ENCODE measurements at places on chromosomes 16 and 17. TPM values are rescaled to one million over a fixed set of nuclear protein-coding genes. Genes with fewer than 3 reads are reported as not detected.
A peak's percentile ranks its signal among the peaks of the same experiment; 100 is the strongest.

Gene EPOP
- 33.7 TPM for total RNA-seq

Gene SEPTIN1
- total RNA-seq, result 163 TPM

DNA sequence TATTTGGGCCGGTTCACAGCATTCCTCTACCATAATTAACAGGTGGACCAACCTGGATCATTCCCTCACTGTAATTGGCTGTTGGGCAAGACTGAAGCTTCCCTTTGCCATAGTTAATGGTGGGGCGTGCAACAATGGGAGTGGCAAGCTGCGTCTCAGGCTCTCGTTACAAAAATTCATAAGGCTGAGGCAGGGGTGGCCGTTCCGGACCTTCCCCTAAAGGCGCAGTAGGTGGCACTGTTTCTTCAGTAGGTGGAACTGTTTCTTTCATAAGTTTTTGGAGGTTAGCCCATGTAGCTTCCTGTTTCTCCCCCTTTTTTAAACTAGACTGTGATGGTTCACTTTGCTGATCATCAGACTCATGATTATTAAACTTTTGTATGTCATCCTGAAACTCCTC, 17.0 kb upstream of the TMC5 start:
- no peaks in the 10 kb centered on the region for H3K36me3 ChIP-seq
- DNase-seq, result peak; percentile 3
- H3K4me3 ChIP-seq, result no peak overlapping the region
- H3K27me3 ChIP-seq, result peaks cover 34% of the 10 kb centered on the region

- H3K36me3 ChIP-seq, result no peaks in the 10 kb centered on the region
- no peak overlapping the region for H3K27ac ChIP-seq
- peaks cover 7% of the 10 kb centered on the region for H3K4me1 ChIP-seq
- DNase-seq, result no peak
Observed at GRCh38 chr16:85326794-85327181, 214.5 kb upstream of the CIBAR2 start.

GRCh38 chr16:56090076-56090475, 101.2 kb upstream of the GNAO1 start:
- no peaks in the 10 kb centered on the region for H3K4me1 ChIP-seq
- H3K36me3 ChIP-seq, result no peaks in the 10 kb centered on the region
- no peak overlapping the region for H3K27ac ChIP-seq
- peaks cover 5% of the 10 kb centered on the region for H3K27me3 ChIP-seq
- DNase-seq, result no peak
- H3K4me3 ChIP-seq, result no peak overlapping the region

DNA sequence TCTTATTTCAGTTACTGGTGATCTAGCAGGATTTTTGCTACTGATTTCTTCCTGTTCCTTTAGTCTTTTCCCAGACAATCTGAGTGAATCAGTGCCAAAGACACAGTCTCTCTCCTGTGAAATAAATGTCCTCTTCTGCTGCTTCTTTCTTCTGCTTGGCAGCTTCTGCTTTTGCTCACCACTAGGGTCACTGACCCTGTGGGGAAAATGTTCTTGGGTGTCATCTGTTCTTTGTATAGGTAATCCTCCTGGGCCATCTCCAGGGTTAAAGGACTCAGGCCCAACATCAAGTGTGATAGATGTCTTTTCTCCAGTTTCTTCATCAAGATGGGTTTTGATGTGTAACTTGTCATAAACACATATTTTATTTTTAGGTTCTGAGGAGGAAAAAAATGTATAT, 5.2 kb downstream of the PALB2 start:
- peaks cover 32% of the 10 kb centered on the region for H3K36me3 ChIP-seq
- H3K4me3 ChIP-seq, result no peak overlapping the region
- no peak for DNase-seq
- peaks cover 17% of the 10 kb centered on the region for H3K4me1 ChIP-seq
- no peaks in the 10 kb centered on the region for H3K27me3 ChIP-seq

GRCh38 chr16:54780266-54780665, 150.4 kb upstream of the IRX5 start:
- H3K27me3 ChIP-seq, result peaks cover 8% of the 10 kb centered on the region
- no peak overlapping the region for H3K27ac ChIP-seq
- no peak for DNase-seq
- H3K4me3 ChIP-seq, result no peak overlapping the region
- no peaks in the 10 kb centered on the region for H3K4me1 ChIP-seq

Gene RAB37
- total RNA-seq, result 1.8 TPM

Gene ABCC6
- total RNA-seq, result not detected

- H3K27me3 ChIP-seq, result no peaks in the 10 kb centered on the region
- peak overlapping the region; percentile 93 for H3K27ac ChIP-seq
- H3K4me3 ChIP-seq, result peak overlapping the region; percentile 96
- peaks cover 15% of the 10 kb centered on the region for H3K36me3 ChIP-seq
- peaks cover 21% of the 10 kb centered on the region for H3K4me1 ChIP-seq
Observed at GRCh38 chr17:16352303-16352666, 984 bp downstream of the CENPV start.

- no peaks in the 10 kb centered on the region for H3K27me3 ChIP-seq
- DNase-seq, result no peak
- H3K4me1 ChIP-seq, result peaks cover 89% of the 10 kb centered on the region
- H3K27ac ChIP-seq, result peak overlapping the region; percentile 76
- peaks cover 76% of the 10 kb centered on the region for H3K36me3 ChIP-seq
- peak overlapping the region; percentile 30 for H3K4me3 ChIP-seq
Observed at GRCh38 chr17:8949061-8949661, 16.3 kb downstream of the PIK3R5 start.

GRCh38 chr17:46862949-46863348, 11.6 kb downstream of the WNT9B start:
- no peak for DNase-seq
- no peaks in the 10 kb centered on the region for H3K36me3 ChIP-seq
- no peak overlapping the region for H3K27ac ChIP-seq
- peaks cover 12% of the 10 kb centered on the region for H3K27me3 ChIP-seq
- no peak overlapping the region for H3K4me3 ChIP-seq

Gene DBNDD1
- total RNA-seq, result 0.82 TPM

GRCh38 chr16:66481081-66481942, 54.2 kb downstream of the BEAN1 start:
- no peaks in the 10 kb centered on the region for H3K36me3 ChIP-seq
- no peak overlapping the region for H3K27ac ChIP-seq
- no peaks in the 10 kb centered on the region for H3K27me3 ChIP-seq
- DNase-seq, result no peak
- H3K4me1 ChIP-seq, result peaks cover 24% of the 10 kb centered on the region
- no peak overlapping the region for H3K4me3 ChIP-seq

DNA sequence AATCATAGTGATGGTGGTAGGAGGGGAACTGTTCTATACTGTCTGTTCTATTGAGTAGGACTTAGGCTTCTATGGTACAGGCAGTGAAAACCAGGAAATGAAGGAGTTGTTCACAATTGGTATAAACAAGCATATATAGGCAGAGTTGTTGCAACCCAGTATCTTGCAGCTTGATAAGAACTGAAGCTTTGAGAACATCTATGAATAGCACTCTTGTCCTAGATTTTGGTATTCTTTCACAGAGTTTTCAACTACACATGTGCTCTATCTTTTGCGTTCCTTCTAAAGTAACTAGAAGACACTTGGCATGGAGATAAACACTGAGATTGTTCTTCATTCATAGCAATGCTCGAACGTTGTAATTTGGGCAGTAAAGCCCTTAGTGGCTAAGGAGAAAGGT, 91.8 kb downstream of the KCNJ2 start:
- H3K27ac ChIP-seq, result no peak overlapping the region
- no peaks in the 10 kb centered on the region for H3K27me3 ChIP-seq
- H3K4me1 ChIP-seq, result no peaks in the 10 kb centered on the region

DNA sequence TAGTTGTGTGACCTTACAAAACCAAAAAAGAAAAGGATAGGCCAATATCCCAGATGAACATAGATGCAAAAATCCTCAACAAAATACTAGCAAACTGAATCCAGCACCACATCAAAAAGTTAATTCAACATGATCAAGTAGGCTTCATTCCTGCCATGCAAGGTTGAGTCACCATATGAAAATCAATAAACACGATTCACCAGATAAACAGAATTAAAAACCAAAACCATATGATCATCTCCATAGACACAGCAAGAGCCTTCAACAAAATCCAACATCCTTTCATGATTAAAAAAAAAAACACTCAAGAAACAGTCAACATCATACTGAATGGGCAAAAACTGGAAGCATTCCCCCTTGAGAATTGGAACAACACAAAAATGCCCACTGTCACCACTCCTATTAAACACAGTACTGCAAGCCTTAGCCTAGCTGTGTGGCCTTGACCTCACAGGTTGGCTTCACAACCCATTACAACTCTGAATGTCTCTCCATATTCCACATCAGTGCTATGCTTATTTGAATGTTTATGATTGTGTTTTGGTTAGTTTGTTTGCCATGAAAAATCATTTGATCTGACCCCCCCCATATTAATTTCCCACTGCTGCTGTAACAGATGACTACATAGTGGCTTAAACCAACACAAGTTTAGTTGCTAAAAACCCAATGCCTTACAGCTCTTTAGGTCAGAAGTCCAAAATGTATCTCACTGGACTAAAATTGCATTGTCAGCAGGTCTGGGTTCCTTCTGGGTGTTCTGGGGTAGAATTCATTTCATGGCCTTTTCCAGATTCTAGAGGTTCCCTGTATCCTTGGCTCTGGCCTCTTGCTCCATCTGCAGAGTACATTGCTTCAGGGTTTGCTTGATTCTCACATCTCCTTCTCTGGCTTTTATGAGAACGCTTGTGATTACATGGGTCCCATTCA, 257.1 kb upstream of the DYNLRB2 start:
- no peaks in the 10 kb centered on the region for H3K36me3 ChIP-seq
- H3K4me3 ChIP-seq, result no peak overlapping the region
- no peak overlapping the region for H3K27ac ChIP-seq
- H3K27me3 ChIP-seq, result peaks cover 9% of the 10 kb centered on the region

- no peak overlapping the region for H3K4me3 ChIP-seq
- no peak overlapping the region for H3K27ac ChIP-seq
- H3K27me3 ChIP-seq, result peaks cover 10% of the 10 kb centered on the region
- no peaks in the 10 kb centered on the region for H3K36me3 ChIP-seq
- no peak for DNase-seq
Observed at GRCh38 chr16:22694887-22695382, 119.0 kb upstream of the HS3ST2 start.

GRCh38 chr17:80101946-80102663, 724 bp downstream of the GAA start:
- no peak for DNase-seq
- no peaks in the 10 kb centered on the region for H3K27me3 ChIP-seq
- H3K4me3 ChIP-seq, result peak overlapping the region; percentile 88
- H3K36me3 ChIP-seq, result peaks cover 2% of the 10 kb centered on the region
- H3K27ac ChIP-seq, result peak overlapping the region; percentile 86
- peaks cover 26% of the 10 kb centered on the region for H3K4me1 ChIP-seq

Gene TP53TG3F
- not detected for total RNA-seq

Gene SOST
- not detected for total RNA-seq

Gene CACNG1
- total RNA-seq, result not detected

DNA sequence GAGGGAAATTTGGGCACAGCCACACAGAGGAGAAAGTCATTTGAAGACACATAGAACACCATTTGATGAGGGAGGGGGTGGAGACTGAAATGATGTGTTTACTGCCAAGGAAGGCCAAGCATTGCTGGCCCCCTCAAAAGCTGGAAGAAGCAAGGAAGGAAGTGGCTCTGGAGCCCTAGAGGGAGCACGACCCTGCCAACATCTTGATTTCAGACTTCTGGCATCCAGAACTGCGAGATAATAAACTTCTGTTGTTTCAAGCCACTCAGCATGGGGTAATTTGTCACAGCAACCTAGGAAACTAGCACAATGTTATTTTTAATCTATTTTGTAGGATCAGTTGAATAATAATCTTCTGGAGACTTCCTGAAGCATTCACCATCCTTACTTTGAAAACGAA, 314.8 kb upstream of the GOT2 start:
- no peaks in the 10 kb centered on the region for H3K27me3 ChIP-seq
- no peak overlapping the region for H3K27ac ChIP-seq
- DNase-seq, result no peak
- no peaks in the 10 kb centered on the region for H3K4me1 ChIP-seq
- H3K4me3 ChIP-seq, result no peak overlapping the region
- no peaks in the 10 kb centered on the region for H3K36me3 ChIP-seq

- H3K27ac ChIP-seq, result peak overlapping the region; percentile 71
- peak; percentile 34 for DNase-seq
- H3K4me3 ChIP-seq, result peak overlapping the region; percentile 91
- H3K27me3 ChIP-seq, result no peaks in the 10 kb centered on the region
Observed at GRCh38 chr17:32490101-32490482, 3.3 kb downstream of the CDK5R1 start.

GRCh38 chr17:81578561-81579225, 26.5 kb upstream of the FAAP100 start:
- H3K4me1 ChIP-seq, result peaks cover 8% of the 10 kb centered on the region
- peaks cover 14% of the 10 kb centered on the region for H3K36me3 ChIP-seq
- H3K27ac ChIP-seq, result no peak overlapping the region

Gene KRT27
- total RNA-seq, result not detected

GRCh38 chr16:8872967-8873865, 4.4 kb upstream of the CARHSP1 start:
- no peak overlapping the region for H3K4me3 ChIP-seq
- no peaks in the 10 kb centered on the region for H3K27me3 ChIP-seq
- no peak for DNase-seq
- H3K4me1 ChIP-seq, result peaks cover 21% of the 10 kb centered on the region

DNA sequence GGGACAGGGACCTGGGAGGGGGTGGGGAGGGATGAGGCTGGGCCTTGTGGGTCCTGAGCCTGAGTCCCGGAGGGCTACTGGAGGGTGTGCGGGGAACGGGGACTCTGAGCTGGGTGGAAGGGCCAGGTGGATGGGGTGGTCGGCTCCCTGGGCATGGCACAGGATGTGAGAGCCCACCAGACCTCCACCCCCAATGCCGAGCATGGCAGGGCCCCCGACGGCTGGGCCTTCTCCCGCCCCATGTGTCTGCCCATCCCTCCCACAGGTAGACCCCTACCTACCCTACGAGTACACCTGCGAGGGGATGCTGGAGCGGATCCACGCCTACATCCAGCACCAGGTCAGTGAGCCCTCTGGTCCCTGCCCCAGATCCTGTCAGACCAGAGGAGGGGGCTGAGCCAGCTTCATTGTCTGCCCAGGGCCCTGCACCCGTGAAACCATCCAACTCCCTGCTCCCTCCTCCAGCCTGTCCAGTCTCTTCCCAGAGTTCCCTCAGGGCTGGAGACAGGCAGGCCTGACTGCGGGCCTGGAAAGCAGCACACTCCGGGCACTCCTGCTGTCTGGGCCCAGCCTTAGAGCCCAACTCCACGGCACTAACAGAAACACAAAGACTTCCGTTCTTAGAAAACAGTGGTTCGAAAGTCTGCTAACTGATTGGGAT, 78.0 kb downstream of the MGAT5B start:
- no peak for DNase-seq
- no peaks in the 10 kb centered on the region for H3K27me3 ChIP-seq
- no peak overlapping the region for H3K27ac ChIP-seq

DNA sequence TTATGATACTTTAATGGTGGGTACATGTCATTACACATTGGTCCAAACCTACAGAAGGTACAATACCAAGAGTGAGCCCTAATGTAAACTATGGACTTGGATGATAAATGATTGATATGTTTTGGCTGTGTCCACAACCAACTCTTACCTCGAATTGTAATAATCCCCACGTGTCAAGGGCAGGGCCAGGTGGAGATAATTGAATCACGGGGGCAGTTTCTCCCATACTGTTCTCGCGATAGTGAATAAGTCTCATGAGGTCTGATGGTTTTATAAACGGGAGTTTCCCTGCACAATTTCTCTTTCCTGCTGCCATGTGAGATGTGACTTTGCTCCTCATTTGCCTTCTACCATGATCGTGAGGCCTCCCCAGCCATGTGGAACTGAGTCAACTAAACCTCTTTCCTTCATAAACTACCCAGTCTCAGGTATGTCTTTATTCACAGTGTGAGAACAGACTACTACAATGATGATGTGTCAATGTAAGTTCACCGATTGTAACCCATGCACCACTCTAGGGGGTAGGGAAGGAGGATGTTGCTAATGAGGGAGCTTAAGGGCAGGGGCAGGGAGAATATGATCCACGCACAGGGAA, 7.0 kb upstream of the METTL22 start:
- DNase-seq, result no peak
- no peaks in the 10 kb centered on the region for H3K4me1 ChIP-seq
- H3K4me3 ChIP-seq, result no peak overlapping the region

Gene MKS1
- 27.0 TPM for total RNA-seq
